ENCODE measurements at places on chromosomes 3 and 15.

GRCh38 chr3:17076940-17077605 lies 192.3 kb downstream of the PLCL2 start:
- no peak for DNase-seq

DNA sequence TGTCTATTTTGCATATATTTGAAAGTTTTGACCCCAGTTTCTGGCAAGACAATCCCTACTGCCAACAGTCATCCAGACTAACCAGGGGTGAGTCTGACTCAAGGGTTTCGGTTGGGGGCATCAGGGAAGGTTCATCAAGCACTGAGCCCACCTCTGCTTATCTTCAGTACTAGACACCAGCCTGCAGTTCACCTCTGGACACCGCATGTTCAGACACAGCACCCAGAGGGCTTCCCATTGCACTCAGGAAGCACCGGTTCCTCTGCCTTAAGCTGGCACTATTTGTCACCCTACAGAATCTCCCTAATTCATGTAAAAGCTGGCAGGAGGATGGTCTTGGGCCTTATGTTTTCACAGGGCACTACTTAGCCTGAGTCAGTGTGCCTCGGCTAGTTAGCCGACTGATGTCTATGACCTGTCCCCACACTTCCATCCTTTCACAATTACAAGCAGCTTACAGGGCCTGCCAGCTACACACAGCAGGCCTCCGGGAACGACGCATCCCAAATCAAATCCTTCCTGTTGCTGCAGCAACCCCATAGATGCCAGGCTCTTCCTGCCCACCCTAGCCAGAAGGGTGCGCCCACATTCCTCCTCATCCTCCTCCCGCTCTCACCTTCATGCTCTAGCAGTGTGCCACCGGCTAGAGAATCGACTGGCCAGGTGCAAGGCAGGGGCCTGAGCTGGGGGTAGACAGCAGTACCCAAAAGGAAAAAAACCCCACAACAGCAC lies 52.5 kb downstream of the SH3BP5 start:
- DNase-seq, result no peak

DNA sequence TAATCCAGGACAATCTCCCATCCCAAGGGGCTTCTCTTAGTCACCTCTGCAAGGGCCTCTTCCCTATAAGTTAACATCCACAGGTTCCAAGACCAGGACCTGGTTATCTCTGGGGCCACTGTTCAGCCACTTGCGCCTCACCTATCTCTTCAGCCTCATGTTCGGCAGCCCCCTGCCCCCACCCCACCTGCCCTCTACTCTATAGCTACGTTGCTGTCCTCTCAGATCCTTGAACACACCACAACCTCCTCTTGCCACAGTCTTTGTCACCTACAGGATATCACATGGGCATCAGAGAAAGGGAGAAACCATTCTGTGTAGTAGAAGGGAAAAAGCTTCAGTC lies 33.9 kb downstream of the SLC41A3 start:
- DNase-seq, result no peak

- DNase-seq, result no peak
These were observed 36.3 kb upstream of the GOLGA8J start for GRCh38 chr15:30046430-30046829.

- no peak for DNase-seq
These were observed 22.0 kb upstream of the PGPEP1L start for GRCh38 chr15:99029341-99030144.

- DNase-seq, result no peak
These were observed 102.8 kb downstream of the SNRPN start for GRCh38 chr15:25057574-25057973.

Data from activated CD4-positive, alpha-beta T cell treated with anti-CD3 and anti-CD28 coated beads, Interleukin-2, amount 50 U/mL, for 1 hour (primary cell).